ENCODE measurements at places on chromosomes 7 and 10.

- DNase-seq, result no peak
These were observed 202.2 kb downstream of the CACNA2D1 start for GRCh38 chr7:82241356-82241755.

- DNase-seq, result no peak
These were observed 569.7 kb downstream of the REEP3 start for GRCh38 chr10:64090865-64091264.

DNA sequence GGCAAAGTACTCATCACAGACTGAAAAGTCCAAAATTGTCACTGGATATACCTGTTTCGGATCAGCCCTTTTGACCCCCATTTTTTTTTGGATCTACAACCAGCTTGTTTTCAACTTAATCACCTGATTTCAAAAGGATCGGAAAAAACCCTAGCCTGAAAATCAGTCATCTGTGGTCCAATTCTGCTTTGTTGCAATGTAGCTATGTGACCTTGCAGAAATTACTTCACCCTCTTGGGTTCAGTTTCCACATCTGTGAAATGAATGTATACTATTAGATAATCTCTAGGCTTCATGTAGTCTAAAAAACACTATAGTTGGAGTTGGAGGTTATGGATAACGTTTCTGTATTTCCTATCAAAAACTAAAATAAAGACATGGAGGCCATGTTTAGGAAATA lies 37.1 kb downstream of the STEAP4 start:
- no peak for DNase-seq

DNA sequence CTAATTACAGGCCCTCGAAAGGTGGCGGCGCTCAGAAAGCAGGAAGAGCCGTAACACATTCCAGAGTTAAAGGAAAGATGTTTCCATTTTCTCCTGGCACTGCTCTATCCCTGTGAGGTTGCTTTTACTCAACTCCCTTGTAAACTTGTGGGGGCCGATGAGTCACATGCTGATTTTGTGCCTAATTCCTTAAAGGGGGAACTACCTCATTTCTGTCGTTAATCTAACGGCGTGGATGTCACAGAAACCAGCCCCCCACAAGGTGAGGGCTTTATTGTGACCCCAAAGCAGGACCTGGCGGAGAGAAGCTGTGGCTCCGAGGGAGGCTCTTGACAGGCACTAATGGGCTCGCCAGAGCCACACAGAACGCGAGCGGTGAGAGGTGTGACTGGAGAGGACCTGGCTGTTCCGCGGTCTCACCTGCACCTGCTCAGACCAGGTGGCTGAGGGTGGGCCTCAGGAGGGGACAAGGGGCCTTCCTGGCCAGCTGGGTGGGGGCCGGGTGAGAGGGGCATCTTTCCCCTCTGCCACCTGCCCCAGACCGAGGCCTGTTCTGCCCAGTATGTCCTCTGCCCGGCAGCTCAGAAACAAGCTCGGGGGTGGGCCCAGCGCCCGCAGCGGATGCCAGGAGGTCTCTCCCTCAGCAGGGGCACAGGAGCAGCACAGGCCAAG lies 50.9 kb downstream of the CALML3 start:
- no peak for DNase-seq

GRCh38 chr7:28328822-28329660 lies 83.3 kb upstream of the CREB5 start:
- no peak for DNase-seq

- DNase-seq, result no peak
These were observed 83.9 kb downstream of the BAMBI start for GRCh38 chr10:28761084-28761846.

GRCh38 chr7:29500719-29501118 lies 62.9 kb upstream of the PRR15 start:
- no peak for DNase-seq

- DNase-seq, result no peak
These were observed 868 bp downstream of the MYO1G start for GRCh38 chr7:44977959-44978335.

DNA sequence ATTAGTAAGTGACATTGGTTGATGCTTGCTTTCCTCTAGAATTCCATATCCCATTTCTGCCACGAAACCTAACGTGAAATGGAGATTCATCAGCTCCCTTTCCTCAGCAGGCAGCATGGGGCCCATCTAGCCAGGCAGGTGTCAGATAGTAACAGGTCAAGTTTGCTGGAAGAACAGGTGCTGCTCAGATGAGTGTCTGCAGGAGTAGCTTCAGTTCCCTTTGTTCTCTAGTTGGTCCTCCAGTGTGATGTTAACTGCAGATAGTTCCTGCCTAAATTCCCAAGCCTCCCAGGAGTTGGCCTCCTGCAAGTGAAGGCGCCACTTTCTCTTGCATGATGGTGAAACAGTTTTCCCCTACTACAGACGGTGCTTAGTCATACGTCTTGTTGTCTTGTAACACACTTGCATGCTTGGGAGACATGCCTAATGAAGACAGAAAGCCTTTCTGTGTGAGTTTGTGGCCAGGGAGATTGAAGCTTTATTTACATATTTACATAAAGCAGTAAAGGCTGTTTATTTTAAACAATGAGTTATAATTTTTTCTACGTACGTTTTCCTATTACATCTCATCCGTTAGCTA lies 175.4 kb downstream of the CHN2 start:
- no peak for DNase-seq

GRCh38 chr10:11594589-11595394 lies 16.7 kb downstream of the USP6NL start:
- DNase-seq, result no peak

GRCh38 chr10:33334805-33335550 lies 511 bp upstream of the NRP1 start:
- DNase-seq, result no peak

- no peak for DNase-seq
These were observed 15.9 kb downstream of the COL1A2 start for GRCh38 chr7:94410413-94411187.

DNA sequence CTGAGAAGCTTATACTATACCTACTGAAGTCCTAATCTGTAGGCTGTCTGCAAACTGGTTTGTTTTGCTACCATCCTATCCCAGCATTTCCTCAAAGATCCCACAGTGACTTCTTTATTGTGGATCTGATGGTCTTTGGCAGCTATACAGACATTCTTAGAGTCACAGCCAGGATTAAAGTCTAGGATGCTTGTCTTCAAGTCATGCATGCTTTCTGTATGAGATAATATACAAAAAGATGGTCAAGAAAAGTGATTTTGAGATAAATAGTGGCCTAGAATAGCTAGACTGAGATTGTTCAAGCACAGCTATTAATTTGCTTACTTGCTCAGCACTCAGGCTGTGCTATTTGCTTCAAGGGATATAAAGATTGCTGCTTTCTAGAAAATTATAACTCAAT lies 454.4 kb downstream of the AUTS2 start:
- DNase-seq, result no peak

DNA sequence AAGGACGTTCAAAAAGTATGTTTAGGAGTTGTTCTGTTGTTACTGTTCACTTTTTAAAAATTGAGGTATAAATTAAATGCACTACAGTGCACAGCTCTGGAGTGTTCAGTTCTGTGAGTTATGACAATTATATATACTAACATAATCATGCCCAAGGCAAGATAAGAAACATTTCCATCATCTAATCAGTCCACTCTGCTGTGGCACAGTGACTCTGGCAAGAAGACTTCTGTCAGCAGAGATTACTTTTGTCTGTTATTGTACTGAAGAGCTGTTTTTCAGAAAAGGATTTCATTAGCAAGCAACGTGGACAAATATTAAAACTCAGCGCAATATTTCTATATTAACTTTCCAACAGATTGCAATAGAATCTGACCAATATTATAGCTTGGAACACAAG lies 32.0 kb downstream of the ICA1 start:
- no peak for DNase-seq

GRCh38 chr7:157348548-157348947 lies 11.7 kb downstream of the DNAJB6 start:
- no peak for DNase-seq

DNA sequence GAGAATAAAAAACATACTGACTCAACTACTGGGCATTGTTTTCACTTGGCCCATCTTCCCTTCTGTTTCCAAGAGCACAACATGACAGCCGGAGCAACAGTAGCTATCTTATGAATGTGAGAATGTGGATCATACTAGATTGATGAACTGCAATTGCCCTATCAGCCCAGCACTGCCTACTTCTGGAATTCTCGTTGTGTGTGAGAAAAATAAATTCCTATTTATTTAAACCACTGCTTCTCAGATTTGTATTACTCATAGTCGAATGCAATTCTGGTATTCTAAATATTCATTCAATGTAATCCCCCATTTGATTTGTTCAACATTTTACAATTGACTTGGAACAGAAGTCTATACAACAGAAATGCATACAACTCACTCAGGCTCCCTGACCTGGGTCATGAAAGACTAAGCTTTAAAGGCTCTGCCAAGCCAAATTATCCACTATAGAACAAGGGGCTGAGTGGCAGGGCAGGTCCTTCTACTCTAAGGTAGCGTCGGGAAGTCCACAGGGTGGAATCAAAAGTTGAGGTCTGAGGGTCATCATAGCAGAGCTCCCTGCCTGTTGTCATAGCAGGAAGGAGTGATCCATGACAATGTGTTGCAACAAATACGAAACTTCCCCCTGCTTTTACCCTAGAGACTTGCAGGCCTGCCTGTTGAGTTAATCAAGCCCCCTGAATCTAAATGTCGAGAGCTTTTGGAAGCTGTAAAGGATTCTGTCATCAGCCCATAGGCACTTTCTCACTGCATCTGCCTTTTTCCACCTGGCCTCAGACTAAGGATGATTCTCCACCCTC lies 12.4 kb upstream of the JAZF1 start:
- DNase-seq, result no peak

DNA sequence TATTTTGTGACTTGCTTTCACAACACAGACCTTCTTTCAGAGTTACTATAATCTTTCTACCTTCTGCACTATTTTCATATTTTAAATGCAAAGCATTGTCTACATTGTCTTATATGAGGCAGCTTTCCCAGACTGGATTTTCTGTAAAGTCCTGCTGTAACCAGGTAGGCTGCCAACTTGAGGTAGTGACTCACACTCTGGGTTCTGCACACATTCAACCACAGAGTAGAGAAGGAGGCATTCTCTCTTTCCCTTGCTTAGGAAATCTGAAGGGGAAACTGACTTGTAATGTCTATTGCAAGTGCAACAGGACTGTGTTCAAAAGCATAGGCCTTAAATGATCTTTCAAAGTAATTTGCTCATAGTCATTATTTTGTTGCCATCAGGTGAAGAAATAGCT lies 461.4 kb downstream of the GRM8 start:
- DNase-seq, result no peak

DNA sequence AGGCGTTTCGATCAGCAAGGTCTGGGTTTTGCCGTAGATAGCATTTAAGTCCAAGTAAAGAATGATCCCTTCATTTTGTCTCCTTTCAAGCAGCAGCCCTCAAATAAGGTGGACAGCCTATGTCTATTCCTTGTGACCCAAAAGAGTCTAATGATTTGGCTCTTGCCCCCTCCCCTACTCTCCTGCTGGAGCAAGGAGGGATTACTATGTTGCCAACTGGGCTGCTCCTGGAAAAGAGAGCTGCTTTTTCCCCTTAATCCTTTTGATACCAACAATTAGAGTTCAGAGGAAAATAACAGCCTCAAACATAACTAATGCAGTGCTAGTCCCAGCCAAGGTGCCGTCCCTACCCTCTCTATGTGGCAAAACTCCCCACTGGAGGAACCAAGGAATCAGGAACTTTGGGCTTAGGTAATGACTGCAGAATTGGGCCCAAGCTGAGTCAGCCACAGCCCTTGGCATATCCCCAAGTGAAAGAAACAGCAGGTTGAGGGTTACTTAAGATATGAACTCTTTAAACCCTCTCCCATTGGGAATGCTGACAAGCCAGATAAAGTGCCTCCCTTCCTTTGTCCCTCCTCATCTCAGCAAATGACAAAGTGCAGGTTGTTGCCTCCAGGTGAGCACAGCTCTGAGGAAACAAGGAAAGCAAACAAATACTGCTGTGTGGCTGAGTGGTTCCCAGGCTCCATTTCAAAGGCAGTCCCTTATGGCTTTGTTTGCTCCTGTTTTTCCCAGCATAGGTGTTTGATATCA lies 643.7 kb downstream of the INHBA start:
- DNase-seq, result no peak

GRCh38 chr7:36514289-36515243 lies 124.9 kb downstream of the ANLN start:
- no peak for DNase-seq

GRCh38 chr7:69839782-69840181 lies 241.5 kb downstream of the AUTS2 start:
- DNase-seq, result no peak

- DNase-seq, result no peak
These were observed 138.9 kb downstream of the BMPER start for GRCh38 chr7:34044306-34044643.

DNA sequence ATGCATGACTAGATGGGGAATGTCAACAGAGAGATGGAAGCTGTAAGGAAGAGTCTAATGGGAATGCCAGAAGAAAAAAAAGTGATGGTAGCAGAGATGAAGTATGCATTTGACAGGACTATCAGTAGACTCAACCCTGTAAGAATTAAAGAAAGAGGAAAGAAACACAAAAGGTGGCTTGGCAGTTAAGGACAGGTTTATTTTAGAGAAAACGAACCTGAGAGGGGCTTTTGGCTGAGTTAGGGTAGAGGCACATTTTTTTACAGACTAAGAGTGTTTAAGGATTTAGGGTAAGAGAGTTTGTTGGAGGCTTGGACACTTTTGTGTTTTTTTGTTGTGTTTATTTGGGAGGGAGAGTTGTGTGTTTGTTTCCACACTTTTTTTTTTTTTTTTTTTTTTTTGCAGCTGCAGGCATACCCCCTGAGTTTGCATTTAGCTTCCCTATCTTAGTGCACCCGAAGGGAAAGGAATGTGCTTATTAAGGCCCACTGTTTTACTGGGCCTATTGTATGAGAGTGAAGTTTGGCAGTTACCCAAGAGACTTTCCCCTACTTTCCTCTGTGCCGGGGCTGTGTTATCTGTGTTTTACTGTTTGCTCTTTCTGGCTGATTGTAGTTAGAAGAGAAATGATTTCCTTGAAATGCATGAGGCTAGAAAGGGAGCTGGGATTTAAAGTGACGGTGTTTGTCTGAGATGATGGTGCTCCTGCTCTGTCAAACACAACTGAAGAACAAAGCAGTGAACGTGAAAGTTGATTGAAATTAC lies 32.0 kb downstream of the NPVF start:
- no peak for DNase-seq

DNA sequence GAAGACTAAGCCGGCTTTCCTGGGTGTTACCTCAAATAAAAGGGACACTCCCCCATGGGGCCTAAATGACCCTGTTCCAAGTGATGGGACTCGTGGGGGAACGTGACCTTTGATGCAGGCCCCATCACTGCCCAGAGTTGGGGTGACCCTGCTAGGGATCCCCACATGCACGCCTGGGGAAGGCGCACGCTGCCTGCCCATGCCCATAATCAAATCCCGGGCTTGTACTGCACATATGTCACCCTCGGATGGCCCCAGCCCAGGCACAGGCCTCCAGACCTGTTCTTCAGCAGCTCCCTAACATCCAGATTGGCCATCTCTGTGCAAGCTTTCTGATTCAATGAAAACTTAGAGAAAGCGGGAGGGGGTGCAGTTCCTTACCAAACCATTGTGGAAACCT lies 14.7 kb downstream of the EBF3 start:
- DNase-seq, result no peak

All from stimulated activated CD4-positive, alpha-beta T cell treated with anti-CD3 and anti-CD28 coated beads, TNF-alpha, amount 100 ng/mL, for 1 hour (primary cell).